Ovary (tissue), 10 donors: ENCODE measurements at places on chromosomes 2 and 18.

GRCh38 chr2:212548455-212548819 lies 9.8 kb upstream of the ERBB4 start:
- no peak for DNase-seq
- no peak overlapping the region for H3K4me3 ChIP-seq
- no peaks in the 10 kb centered on the region for H3K27me3 ChIP-seq
- no peak overlapping the region for H3K27ac ChIP-seq

DNA sequence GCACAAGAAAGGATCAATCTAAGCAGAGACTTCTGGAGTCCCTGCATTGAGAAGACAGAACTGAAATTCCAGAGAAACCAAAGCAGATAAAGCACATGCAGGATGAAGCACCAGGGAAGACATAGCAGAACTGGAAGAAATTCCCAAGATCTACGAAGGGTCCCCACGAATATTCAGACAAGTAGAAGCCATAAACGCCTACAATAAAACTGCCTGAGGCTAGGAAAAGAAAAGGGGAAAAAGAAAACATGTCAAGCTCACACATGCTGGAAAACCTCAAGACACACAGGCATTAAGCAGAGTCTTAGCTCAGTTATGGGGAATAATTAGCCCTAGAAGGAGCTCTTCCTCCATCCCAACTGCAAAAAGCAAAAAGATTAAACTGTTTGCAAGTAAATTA lies 171.2 kb downstream of the NBAS start:
- no peak overlapping the region for H3K27ac ChIP-seq
- DNase-seq: no peak
- no peaks in the 10 kb centered on the region for H3K27me3 ChIP-seq
- no peak overlapping the region for H3K4me3 ChIP-seq

DNA sequence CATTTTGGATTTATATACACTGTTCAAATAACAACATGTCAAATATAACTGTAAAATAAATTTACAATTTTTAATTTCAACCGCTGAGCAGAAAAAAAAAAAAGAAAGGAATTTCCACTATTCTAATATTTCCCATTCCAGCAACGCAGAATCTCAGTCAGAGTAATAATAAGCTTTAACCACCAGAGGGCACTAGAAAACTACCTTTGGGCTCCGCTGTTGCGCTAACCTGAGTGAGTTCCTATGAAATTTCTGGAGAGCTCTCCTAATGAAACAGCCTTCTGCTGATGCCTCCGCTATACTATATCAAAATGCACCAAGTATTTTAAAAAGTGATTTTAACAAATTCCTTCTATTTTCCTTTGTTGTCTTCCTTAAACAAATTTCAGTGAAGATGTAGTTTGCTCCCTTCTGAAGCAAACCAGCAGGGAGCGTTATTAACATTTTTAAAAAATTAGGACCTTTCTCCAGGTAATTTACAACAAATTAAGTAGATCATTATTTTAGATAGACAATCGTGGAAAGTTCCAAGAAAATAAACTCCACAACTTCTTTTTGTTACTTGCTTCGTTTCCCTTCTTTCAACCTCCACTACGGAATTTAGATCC lies 23.0 kb downstream of the ERMN start:
- no peak overlapping the region for H3K27ac ChIP-seq
- H3K4me1 ChIP-seq: no peaks in the 10 kb centered on the region
- no peak for DNase-seq
- no peak overlapping the region for H3K4me3 ChIP-seq
- H3K36me3 ChIP-seq: no peaks in the 10 kb centered on the region

- H3K4me1 ChIP-seq: no peaks in the 10 kb centered on the region
- no peak overlapping the region for H3K4me3 ChIP-seq
- no peak overlapping the region for H3K27ac ChIP-seq
- no peak for DNase-seq
Observed at GRCh38 chr2:14654835-14655282, 22.3 kb downstream of the LRATD1 start.

DNA sequence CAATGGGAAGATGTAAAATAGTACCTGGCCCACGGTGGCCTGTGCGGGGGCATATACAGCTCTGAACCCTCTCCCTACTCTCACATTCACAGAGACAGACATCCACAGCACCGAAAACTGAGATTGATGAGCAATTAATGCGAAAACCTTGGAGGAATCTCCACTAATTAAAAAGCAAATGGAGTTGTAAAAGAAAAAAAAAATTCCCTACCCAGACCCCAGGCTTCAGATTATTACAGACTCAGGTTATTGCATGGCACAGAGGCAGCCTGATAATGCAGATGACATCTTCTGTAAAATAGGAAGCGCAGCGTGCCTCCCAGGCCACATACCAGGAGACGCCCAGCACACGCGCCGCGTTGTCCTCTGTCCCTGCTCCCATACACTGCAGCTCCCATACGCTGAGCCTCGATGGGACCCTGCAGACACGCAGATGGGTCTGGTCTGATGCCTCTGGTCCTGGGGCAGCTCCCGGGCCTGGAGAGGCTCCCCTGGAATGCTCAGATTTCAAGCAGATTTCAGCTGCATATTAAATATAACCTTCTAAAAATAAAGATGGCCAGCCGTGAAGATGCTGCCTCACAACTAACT lies 496.1 kb upstream of the MYT1L start:
- no peaks in the 10 kb centered on the region for H3K4me1 ChIP-seq
- H3K4me3 ChIP-seq: no peak overlapping the region
- H3K27me3 ChIP-seq: no peaks in the 10 kb centered on the region
- no peaks in the 10 kb centered on the region for H3K36me3 ChIP-seq
- no peak overlapping the region for H3K27ac ChIP-seq

DNA sequence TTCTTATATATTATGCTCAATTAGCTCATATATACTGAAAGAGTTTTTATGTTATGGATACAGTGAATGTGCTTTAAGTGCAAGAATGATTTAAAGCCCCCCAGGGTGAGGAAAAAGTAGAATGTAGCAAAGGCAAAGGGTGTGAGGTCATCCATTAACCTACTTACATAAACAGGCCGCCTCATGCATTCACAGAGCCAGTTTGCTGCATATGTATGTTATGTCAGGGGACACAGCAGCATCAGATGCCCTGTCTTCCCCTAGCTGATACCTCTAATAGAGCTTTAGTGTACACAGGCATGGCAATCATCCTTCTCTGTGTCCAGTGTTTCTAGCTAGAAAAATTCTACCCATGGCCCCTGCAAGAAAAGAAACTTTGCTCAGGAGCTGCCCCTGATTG lies 187.8 kb upstream of the FSHR start:
- H3K36me3 ChIP-seq: no peaks in the 10 kb centered on the region
- H3K27ac ChIP-seq: no peak overlapping the region
- H3K27me3 ChIP-seq: no peaks in the 10 kb centered on the region
- H3K4me1 ChIP-seq: no peaks in the 10 kb centered on the region
- DNase-seq: no peak
- no peak overlapping the region for H3K4me3 ChIP-seq

GRCh38 chr2:151927501-151928221 lies 99.4 kb upstream of the ARL5A start:
- no peak overlapping the region for H3K4me3 ChIP-seq
- no peak for DNase-seq
- H3K36me3 ChIP-seq: no peaks in the 10 kb centered on the region
- no peak overlapping the region for H3K27ac ChIP-seq
- no peaks in the 10 kb centered on the region for H3K27me3 ChIP-seq
- H3K4me1 ChIP-seq: no peaks in the 10 kb centered on the region

DNA sequence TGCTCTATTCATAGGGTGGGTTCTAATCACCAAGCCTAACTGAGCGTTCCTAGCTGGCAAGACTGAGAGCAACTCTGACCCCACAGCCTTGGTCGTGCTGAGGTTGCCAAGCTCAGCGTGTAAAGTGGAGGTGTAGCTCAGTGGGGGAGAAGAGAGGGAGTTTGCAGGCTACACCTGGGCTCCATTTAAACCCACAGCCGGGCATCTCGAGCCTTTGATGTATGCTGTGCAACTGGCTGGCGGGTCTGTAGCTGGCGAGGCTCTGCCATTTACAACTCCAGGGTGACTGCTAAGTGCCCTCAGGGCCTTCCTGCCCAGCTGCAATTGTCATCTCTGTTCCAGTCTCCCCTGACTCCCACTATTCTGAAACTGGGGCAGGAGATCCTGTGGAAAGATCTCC lies 20.0 kb upstream of the CHRNA1 start:
- H3K27me3 ChIP-seq: no peaks in the 10 kb centered on the region
- no peak overlapping the region for H3K27ac ChIP-seq
- no peak for DNase-seq
- H3K36me3 ChIP-seq: no peaks in the 10 kb centered on the region
- no peaks in the 10 kb centered on the region for H3K4me1 ChIP-seq

GRCh38 chr18:76490670-76491472 lies 4.2 kb downstream of the ZNF516 start:
- peak overlapping the region; percentile 92 for H3K27ac ChIP-seq
- peak overlapping the region; percentile 70 for H3K4me3 ChIP-seq
- DNase-seq: peak; percentile 63

DNA sequence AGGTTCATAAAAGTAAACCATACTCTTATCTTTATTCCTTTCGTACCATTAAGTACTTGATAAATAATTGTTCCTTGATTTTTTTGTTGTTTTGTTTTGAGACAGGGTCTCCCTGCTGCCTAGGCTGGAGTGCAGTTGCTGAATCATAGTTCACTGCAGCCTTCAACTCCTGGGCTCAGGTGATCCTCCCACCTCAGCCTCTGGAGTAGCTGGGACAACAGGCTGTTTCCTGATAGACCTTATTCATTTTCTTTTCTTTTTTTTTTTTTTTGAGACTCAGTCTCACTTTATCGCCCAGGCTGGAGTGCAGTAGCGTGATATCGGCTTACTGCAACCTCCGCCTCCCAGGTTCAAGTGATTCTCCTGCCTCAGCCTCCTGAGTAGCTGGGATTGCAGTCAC lies 5.5 kb downstream of the KCNG3 start:
- no peak overlapping the region for H3K4me3 ChIP-seq
- H3K27ac ChIP-seq: no peak overlapping the region
- DNase-seq: no peak

- no peak for DNase-seq
- H3K27me3 ChIP-seq: no peaks in the 10 kb centered on the region
- no peaks in the 10 kb centered on the region for H3K4me1 ChIP-seq
- H3K27ac ChIP-seq: no peak overlapping the region
- no peaks in the 10 kb centered on the region for H3K36me3 ChIP-seq
Observed at GRCh38 chr2:217599906-217600305, 402.9 kb downstream of the TNS1 start.

- H3K4me3 ChIP-seq: no peak overlapping the region
- H3K27me3 ChIP-seq: no peaks in the 10 kb centered on the region
- DNase-seq: no peak
- H3K27ac ChIP-seq: no peak overlapping the region
- H3K36me3 ChIP-seq: no peaks in the 10 kb centered on the region
Observed at GRCh38 chr18:8448130-8448529, 161.1 kb upstream of the RAB12 start.

GRCh38 chr2:6787376-6787775 lies 78.3 kb downstream of the CMPK2 start:
- H3K27me3 ChIP-seq: no peaks in the 10 kb centered on the region
- no peaks in the 10 kb centered on the region for H3K36me3 ChIP-seq
- no peak overlapping the region for H3K4me3 ChIP-seq

GRCh38 chr2:128538396-128538795 lies 219.7 kb upstream of the HS6ST1 start:
- DNase-seq: no peak
- H3K36me3 ChIP-seq: no peaks in the 10 kb centered on the region
- no peaks in the 10 kb centered on the region for H3K4me1 ChIP-seq

GRCh38 chr2:231673348-231673770 lies 35.0 kb upstream of the PTMA start:
- peak overlapping the region; percentile 67 for H3K27ac ChIP-seq
- H3K4me3 ChIP-seq: no peak overlapping the region
- no peaks in the 10 kb centered on the region for H3K27me3 ChIP-seq
- no peaks in the 10 kb centered on the region for H3K36me3 ChIP-seq
- DNase-seq: peak; percentile 61

DNA sequence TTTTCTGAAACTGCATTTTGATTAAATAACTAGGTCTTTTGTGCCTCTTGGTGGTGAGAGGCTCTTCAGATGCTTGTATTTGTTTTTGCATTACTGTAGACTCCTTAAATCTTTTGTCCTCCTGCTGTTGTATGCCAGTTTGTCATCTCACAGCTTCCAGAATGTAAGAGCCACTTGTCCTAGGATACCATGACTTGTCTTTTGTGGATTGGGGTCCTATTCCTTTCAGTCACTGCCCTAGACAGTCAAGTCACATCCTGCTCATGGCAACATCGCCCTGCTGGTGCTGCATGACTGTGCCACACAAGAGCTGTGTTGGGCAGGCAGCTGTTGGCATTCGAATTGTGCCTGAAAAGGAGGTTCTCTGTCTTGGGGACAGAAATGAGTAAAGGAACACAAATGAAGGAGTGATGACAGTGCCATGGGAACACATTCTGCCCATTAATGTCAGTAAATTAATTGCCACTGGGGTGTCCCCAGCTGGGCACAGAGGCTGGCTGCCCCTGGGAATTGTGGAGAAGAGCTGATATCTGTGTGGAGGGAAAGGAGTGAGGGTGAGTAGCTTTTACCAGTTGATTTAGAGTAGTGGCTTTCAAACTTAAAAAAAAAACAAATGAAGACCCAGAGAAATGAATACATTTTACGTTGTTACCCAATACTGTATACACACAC lies 140.3 kb downstream of the ARL6IP6 start:
- DNase-seq: no peak
- H3K27me3 ChIP-seq: no peaks in the 10 kb centered on the region
- no peak overlapping the region for H3K4me3 ChIP-seq
- no peaks in the 10 kb centered on the region for H3K4me1 ChIP-seq

DNA sequence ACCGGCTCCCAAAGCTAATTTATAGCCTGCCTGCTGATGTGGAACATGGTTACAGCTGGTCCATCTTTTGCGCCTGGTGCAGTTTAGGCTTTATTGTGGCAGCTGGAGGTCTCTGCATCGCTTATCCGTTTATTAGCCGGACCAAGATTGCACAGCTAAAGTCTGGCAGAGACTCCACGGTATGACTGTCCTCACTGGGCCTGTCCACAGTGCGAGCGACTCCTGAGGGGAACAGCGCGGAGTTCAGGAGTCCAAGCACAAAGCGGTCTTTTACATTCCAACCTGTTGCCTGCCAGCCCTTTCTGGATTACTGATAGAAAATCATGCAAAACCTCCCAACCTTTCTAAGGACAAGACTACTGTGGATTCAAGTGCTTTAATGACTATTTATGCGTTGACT lies 51.4 kb downstream of the TMEM178A start:
- H3K27ac ChIP-seq: no peak overlapping the region
- H3K36me3 ChIP-seq: no peaks in the 10 kb centered on the region
- no peaks in the 10 kb centered on the region for H3K4me1 ChIP-seq
- no peak for DNase-seq

- H3K27me3 ChIP-seq: no peaks in the 10 kb centered on the region
- no peak overlapping the region for H3K4me3 ChIP-seq
- no peaks in the 10 kb centered on the region for H3K36me3 ChIP-seq
- no peak overlapping the region for H3K27ac ChIP-seq
- no peak for DNase-seq
Observed at GRCh38 chr2:220775856-220776488, 796.1 kb downstream of the EPHA4 start.

DNA sequence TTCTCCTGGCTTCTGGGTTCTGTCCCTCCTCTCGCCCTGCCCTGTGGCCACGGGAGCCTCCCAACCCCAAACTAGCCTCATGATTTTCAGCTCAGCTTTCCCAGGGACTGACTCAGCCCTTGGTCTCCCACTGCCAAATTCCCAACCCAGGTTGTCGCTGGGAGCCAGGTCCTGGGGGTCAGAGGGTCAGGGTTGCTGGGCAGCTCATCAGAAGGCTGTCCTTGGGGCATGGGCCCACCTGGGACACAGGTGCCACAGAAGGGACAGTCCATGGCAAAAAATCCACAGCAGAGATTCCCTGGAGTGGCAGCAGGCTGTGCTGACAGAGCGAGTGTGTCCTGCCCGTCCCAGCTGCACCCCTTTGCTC lies 180.4 kb downstream of the TWIST2 start:
- peak; percentile 26 for DNase-seq
- no peaks in the 10 kb centered on the region for H3K27me3 ChIP-seq
- H3K4me1 ChIP-seq: peaks cover 2% of the 10 kb centered on the region
- no peak overlapping the region for H3K4me3 ChIP-seq
- no peaks in the 10 kb centered on the region for H3K36me3 ChIP-seq
